ENCODE measurements at places on chromosomes 16 and 17.
A peak's percentile ranks its signal among the peaks of the same experiment; 100 is the strongest.

- DNase-seq, result no peak
These were observed 69.8 kb upstream of the IRX3 start for GRCh38 chr16:54356391-54356790.

DNA sequence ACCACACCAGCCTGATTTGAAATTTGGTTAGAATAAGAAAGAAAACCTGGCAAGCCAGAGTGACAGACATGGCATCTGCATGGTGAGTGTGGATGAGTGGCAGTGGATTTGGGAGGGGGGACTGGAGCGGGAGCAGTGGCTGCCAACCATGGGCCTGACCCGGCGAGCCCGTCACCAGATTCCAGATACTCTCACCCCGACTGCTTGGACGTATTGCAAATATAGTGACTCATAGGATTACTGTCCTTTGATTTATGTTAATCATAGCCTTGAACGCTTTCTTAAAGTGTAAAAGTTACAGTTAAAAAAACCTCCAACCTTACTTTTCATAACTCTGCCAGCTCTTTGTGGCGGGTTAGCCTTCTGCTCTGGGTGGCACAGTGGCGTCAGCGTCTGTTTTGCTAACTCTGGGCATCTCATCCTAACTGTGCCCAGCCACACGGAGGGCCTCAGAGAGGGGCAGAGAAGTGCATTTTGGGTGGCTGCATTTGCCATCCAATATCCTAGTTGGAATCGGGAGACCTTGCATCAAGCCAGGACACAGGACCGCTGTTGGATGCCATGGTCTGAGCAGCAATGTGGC, 26.8 kb upstream of the FOXK2 start:
- DNase-seq, result no peak

GRCh38 chr17:78258323-78259191, 27.1 kb downstream of the TMEM235 start:
- DNase-seq, result no peak

GRCh38 chr17:45374501-45374900, 57.7 kb upstream of the MAP3K14 start:
- DNase-seq, result no peak

- DNase-seq, result no peak
These were observed 54.2 kb downstream of the SREBF1 start for GRCh38 chr17:17782523-17783115.

GRCh38 chr17:10156948-10157607, 41.3 kb downstream of the GAS7 start:
- peak; percentile 60 for DNase-seq

DNA sequence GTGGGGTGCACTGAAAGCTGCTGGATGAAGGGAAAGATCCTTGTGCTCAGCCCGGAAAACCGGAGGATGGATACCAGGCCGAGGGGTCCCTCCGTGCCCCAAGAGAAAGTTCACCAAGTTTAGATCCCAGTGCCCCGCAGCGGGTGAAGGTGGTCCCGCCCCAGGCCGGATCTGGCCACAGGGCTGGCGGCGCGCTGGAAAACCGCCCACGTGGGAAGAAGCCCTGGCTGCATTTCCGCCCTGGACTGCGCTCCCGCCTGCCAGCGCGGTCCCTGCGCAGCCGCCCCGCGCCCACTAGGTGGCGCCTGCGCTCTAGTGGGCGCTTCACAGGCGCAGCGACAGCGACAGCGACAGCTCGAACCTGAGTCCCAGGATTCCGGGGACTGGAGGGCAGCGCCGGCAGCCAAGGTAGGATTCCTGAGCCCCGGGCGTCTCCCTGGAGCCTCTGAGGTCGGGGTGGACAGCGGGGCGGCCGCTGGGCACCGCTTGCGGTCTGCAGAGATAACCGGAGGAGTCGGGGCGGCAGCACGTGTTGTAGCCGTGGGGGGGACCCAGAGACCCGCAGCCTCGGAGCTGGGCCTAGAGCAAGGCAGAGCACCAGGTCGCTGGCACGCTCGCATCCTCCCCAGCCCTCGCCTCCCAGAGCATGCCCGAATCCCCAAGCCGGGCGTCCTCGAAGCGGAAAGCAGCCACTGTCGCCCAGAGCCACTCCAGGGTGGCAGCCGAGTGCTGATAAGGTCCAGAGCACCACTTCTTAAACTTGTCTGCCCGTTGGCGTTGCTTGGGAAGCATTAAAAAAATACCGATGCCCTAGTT, at the start of gene CHD9:
TSS of gene CHD9 (plus strand) at position 322 of the 816 bp plus-strand sequence. CDS start 101,099 bp downstream, outside the sequence.
- DNase-seq, result peak; percentile 79

DNA sequence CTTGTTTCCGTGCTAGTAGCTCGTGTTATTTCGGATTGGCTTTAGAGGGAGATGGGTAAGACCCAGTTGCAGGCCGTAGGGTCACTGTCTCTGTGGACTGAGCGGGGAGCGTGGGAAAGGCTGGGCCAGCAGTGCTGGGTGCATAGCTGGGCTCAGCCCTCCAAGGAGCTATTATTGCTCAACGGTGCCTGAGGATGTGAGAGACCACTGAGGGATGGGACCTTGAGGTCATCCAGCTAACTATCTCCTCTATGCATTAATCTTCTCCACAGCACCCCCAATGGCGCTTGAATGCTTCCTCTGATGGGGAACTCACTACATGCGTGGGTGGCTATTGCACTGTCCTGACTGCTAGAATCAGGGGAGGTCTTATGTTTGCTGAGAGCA, 126.1 kb upstream of the FOXF1 start:
- DNase-seq, result no peak

GRCh38 chr16:85800321-85800669, 800 bp downstream of the COX4I1 start:
- DNase-seq, result no peak

GRCh38 chr17:81684442-81684911, 666 bp downstream of the HGS start:
- DNase-seq, result no peak

DNA sequence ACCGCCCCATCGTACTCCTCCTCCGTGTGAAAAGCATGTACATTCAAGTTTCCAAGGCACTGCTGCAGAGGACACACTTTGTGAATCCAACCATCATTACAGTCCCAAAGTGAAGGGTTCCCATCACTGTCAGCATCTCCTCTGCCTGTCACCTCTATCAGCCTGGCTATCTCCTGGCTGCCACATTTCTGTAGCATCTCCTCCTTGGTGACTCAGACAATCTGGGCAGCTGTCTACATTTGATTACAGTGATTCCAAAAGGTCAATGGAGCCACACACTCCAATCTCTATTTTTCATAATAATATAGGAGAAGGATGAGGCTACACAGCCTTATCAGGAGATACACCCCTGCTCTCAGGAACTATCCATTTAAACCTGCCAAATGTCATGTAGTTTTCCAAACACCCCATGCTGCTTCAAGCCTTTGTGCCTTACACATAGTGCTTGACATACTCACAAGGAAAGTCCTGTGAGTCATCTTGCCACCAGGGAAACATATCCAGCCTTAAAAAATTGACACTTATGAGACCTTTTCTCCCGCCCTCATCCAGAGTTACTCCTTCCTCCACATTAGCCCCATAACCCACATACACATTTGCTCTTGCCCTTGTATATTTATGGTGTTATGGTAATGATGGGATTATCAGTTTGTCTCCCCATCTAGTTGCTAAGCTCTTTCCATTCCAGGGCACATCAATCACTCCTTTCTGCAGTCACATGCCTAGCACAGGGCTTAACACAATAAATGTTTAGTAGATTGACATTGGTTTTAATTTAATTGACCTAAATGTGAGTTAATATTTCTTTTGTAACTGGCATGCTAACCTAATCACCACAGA, 250.1 kb upstream of the CDH5 start:
- DNase-seq, result no peak

DNA sequence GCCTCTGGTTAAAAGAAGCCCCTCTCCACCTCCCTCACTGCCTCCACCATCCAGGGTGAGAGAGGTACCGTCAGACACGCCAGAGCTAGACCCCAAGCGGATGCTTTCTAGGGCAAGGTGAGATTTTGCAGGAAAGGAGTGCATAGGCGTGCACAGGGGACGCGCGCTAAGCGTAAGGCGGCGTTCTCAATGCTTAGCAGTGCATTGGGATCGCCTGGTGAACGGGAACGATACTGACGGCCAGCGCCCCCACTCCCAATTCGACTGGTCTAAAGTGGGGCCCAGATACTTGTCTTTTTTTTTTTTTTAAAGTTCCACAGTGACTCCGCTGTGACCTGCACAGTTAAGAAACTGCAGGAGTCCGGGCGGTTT, 57.9 kb upstream of the CREBBP start:
- no peak for DNase-seq

DNA sequence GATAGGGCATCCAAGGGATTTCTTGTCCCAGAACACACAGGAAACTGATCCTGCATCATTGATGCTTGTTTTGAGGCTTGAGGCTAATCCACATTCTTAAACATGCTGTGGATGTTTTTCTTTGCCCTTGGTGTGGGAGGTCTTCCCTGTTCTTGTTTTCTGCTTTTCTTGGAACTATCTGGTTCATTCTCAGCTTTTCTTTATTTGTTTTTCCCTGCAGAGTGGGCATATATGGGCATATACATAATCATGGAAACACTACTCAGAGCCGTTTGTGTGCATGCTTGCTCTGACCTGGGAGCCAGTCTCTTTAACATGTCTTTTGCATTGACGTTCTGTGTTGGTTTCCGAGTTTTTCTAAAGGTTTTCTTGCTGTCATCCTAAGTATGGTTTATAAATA, 300.0 kb downstream of the SNX29 start:
- no peak for DNase-seq

DNA sequence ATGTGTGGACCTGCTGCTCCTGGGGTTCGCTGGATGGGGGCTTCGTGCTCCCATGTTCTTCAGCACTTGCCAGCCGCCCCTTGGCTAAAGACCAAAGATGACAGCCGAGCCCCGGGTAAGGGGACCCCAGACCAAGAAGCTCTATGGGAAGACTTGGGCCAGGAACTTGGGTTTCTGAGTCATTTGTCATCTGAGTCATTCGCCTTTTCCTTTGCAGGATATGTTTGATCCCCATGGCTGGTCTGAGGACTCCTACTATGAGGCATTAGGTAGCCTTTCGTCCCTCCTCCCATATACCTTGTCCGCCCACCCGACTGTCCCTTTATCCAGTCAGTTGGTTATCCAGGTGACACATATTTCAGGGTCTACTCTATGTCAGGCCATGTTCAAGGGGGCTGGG, 17.7 kb upstream of the ITGB4 start:
- no peak for DNase-seq

Data from anterior cingulate cortex (tissue), 58 donors.